Hepatic stellate cell (primary cell): ENCODE measurements at places on chromosomes 4 and X.

- no peak for DNase-seq
Measured at GRCh38 chrX:39729981-39730661, 367.6 kb downstream of the BCOR start.

- no peak for DNase-seq
Measured at GRCh38 chrX:829145-829544, 198.6 kb downstream of the SHOX start.

GRCh38 chr4:76689145-76689817, 208.7 kb downstream of the SOWAHB start:
- DNase-seq: peak; percentile 52

GRCh38 chrX:41607264-41607832, 81.4 kb upstream of the GPR34 start:
- no peak for DNase-seq

DNA sequence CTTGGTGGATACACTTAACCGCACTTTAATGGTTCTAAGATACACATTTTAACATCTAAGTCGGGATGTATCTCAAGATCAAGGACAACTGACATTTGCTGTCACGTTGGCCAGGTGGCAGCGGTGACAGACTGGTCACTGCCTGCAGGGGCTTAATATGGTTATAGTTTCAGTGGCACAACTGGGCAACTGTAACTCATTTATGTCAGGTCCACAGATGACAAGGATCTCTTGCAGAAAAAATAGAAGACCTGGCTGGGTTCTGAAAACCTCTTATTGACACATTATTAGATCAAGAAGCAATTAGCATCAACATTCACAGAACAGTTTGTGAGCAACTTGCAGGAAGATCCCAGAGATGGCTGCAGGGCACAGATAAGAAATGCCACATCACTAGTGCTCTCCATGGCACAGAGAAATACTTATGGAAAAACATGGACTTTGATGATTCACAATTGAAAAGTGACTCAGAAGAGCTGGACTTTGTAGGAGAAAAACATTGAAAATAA, 99.6 kb upstream of the SORBS2 start:
- DNase-seq: no peak

DNA sequence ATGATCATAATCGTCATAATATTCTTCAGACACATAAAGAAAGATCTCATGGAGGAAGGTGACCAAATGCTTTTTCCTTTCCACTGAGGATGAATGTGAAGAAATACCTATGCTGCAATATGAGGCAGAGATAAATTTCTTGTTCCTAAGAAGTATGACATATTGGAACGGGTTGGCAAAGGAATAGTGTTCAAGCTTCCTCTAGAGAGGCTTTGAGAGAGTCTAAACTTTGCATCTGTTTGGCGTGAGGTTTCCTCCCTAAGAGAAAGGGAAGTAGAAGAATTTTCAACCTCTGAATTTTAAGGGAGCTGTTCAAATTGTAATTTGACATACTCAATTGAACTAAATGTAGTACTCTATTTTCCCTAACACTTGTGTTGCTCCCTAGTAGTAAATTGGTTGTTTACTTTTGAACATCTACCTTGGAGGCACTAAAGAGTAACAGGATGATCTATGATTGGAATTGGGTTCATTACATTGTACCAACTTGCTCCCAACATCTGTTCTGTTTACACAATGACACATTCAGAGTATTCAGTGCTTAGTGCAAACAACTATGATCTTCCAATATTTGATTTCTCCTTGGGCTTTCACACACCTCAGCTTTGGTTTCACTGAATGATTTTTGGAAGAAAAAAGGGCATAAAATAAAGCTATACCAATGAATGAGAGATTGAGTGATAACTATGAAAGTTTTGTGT, 122.0 kb downstream of the CORIN start:
- DNase-seq: no peak

- DNase-seq: no peak
Measured at GRCh38 chrX:106300239-106300638, 132.1 kb downstream of the PWWP3B start.

GRCh38 chr4:140071806-140072205, 82.2 kb downstream of the MAML3 start:
- DNase-seq: peak; percentile 72

DNA sequence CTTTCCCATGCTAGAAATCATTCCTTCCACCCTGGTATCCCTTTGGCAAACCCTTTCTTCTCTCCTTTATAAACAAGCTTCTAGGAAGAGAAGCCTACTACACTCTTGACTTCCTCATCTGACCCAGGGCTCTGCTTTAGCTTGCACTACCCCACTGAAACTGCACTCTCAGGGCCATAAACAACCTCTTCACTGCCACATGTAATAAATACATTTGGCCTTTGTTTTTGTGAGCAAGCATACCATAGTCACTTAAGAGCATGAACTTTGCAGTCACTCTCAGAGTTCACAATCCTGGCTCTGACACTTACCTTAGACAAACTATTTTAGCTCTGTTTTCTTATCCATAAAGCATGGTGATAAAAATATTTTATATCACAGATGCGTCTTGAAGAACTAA, 50.7 kb upstream of the USP38 start:
- no peak for DNase-seq

GRCh38 chrX:75155447-75155826, 646 bp downstream of the ABCB7 start:
- no peak for DNase-seq

DNA sequence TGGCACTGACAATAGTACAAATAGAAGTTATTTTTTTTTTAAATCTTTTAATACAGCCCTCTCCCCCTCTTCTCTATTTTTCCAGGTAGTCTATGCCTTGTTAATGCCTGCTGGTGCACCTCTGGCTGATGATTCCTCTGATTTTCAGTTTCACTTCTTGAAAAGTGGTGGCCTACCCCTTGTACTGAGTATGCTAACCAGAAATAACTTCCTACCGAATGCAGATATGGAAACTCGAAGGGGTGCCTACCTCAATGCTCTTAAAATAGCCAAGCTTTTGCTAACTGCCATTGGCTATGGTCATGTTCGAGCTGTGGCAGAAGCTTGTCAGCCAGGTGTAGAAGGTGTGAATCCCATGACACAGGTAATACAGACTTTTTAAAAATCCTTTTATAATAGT, 99.1 kb downstream of the USP9X start:
- no peak for DNase-seq

GRCh38 chr4:87122252-87122651, 98.2 kb downstream of the KLHL8 start:
- DNase-seq: no peak

DNA sequence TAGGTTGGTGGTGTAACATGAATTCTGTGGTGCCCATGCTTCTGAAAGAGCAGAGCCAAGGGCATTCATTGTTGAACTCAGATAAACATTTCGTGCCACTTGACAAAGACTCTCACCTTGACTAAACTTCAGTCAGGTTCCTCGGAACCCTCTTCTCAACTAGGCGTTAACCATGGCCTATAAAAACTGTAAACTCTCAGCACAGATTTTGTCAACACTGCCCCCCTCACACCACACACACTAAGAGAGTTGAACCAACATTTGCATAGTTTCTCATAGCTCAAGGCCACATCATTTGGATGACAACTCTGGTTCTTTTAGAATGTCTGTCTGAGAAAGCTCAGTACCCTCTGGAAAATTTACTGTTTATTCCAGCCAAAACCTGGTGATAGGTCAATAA, 28.1 kb downstream of the CASP6 start:
- DNase-seq: no peak

- DNase-seq: no peak
Measured at GRCh38 chrX:65589304-65589703, 54.7 kb upstream of the LAS1L start.

GRCh38 chrX:71536285-71536684, 3.4 kb downstream of the OGT start:
- DNase-seq: no peak

- no peak for DNase-seq
Measured at GRCh38 chr4:161254375-161254774, 909.4 kb downstream of the FSTL5 start.

- DNase-seq: no peak
Measured at GRCh38 chr4:14237911-14238310, 610.4 kb upstream of the BOD1L1 start.

- DNase-seq: no peak
Measured at GRCh38 chrX:64427281-64427680, 32.0 kb upstream of the MTMR8 start.

- DNase-seq: peak; percentile 24
Measured at GRCh38 chr4:138158746-138159297, 83.3 kb downstream of the SLC7A11 start.

- DNase-seq: no peak
Measured at GRCh38 chr4:142558851-142559250, 287.2 kb downstream of the INPP4B start.

DNA sequence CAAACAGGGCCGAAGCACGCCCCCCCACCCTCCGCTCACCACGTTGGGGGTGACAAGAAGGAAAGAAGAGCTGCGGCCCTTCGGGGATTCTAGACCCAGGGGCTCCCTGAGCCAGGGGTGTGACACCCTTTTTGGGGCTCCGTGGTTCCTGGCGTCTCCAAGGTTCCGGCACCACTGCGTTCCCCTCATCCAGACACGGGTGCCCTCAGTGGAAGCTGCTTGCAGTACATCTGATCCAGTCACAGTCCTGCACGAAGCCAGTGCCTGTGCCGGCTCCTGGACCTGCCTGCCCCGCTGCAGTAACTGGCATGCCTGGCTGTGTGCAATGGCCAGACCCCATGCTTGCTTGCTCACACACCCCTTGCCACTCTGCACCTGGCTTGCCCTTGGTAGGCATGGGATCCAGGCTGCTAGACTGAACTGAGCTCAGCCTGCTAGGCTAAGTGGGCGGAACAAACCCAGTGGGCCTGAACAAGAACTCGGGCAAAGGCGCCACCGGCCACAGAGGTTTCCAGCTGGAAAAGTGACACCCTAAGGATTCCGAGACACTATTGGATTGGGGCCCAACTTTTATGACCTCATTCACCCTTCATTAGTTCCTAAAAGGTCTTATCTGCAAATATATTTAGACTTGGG, 420.4 kb upstream of the AGA start:
- no peak for DNase-seq

- DNase-seq: no peak
Measured at GRCh38 chr4:168882650-168883233, 127.3 kb downstream of the CBR4 start.

DNA sequence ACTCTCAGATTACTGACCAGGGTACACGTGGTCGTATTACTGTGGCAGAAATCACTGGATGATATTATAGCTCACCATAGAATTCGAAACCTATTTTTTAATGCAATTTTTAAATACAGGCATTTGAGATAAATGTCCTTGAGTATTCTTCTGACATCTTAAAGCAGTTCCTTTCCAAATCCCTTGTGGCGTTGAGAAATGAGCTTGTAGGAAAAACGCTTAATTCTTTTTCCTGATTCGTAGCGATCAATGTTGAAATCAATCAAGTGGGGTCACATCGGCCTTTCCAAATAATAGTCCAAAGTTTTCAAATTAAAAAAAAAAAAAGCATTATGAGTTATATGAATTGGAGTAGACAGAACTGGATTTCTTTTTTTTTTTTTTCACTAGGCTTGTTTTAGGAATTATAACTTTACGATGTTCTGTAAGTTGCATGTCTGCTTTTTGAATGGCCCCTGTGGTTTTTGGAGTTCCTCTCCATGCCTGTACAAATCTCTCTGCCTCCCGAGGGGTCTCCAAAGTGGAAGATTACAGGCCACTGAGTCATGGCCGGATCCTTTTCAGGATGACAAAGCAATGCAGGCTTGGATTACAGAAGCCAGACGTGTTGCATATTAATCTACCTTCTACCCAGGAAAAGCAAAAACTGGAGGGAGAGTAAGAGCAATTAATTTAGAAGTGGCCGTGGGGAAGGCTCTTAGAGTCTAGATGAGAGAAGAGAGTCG, 226.1 kb downstream of the SHOX start:
- no peak for DNase-seq

- DNase-seq: no peak
Measured at GRCh38 chr4:114780205-114780604, 181.6 kb downstream of the UGT8 start.

- peak; percentile 65 for DNase-seq
Measured at GRCh38 chr4:110636680-110637407, 14.0 kb upstream of the PITX2 start.

GRCh38 chrX:71990518-71990917, 79.9 kb downstream of the NHSL2 start:
- no peak for DNase-seq

GRCh38 chrX:14528629-14529289, 577 bp upstream of the GLRA2 start:
- DNase-seq: no peak

- no peak for DNase-seq
Measured at GRCh38 chr4:38106886-38107514, 146.8 kb downstream of the PTTG2 start.

DNA sequence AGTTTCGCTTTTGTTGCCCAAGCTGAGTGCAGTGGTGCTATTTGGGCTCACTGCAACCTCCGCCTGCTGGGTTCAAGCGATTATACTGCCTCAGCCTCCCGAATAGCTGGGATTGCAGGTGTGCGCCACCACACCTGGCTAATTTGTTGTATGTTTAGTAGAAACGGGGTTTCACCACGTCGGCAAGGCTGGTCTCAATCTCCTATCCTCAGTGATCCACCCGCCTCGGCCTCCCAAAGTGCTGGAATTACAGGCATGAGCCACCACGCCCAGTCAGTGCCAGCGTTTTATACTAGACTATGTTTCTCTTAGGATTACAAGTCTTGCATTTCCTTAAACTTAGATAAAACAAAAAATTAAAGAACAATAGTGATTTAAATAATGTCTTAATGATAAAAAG, 13.0 kb downstream of the KLF3 start:
- DNase-seq: no peak

- DNase-seq: no peak
Measured at GRCh38 chrX:71636438-71637252, 18.3 kb upstream of the CXCR3 start.

DNA sequence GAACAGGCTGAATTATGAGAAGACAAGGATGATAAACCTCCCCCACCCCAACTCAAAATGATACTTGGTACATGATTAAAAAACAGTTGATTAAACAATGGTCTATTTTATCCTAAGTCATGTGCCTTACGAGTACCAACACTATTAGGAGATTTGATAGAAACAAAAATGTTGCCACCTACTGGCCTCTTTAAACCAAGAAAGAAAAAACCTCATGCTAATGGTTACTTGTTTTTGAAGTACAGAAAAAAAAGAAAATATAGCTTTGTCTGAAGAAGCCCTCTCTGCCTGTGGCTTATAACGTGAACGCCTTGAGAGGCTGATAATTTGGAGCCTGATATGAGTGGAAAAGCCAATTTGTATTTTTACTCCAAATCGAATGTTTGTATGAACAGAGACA, 538.2 kb downstream of the DMD start:
- peak; percentile 0 for DNase-seq

- no peak for DNase-seq
Measured at GRCh38 chrX:70901465-70901864, 7.0 kb downstream of the TEX11 start.

DNA sequence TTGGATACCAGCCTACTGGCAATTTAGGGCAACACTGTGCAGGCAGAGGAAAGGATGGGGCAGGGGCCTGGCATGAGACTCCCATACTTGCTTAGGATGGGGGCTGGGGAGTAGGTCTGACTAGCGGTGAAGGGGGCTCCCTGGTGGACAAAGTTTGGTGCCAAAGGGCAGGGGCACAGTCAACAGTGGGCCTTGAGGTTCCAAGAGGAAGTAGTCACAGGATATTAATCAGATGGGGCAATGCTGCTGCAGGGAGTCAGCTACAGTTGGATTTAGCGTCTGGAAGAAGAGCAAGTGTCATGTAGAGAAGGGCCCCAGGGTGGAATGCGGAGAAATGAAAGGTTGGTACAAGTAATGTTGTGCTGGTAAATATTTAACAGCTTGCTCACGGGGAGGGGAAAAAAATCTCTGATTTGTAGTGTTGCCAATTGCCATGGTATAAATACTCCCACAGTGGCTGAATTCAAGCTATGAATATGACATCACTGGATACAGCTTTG, 139.4 kb downstream of the PJA1 start:
- DNase-seq: no peak

- no peak for DNase-seq
Measured at GRCh38 chr4:88335092-88335665, 43.5 kb upstream of the HERC6 start.
